ENCODE measurements at places on chromosomes 4 and X.

DNA sequence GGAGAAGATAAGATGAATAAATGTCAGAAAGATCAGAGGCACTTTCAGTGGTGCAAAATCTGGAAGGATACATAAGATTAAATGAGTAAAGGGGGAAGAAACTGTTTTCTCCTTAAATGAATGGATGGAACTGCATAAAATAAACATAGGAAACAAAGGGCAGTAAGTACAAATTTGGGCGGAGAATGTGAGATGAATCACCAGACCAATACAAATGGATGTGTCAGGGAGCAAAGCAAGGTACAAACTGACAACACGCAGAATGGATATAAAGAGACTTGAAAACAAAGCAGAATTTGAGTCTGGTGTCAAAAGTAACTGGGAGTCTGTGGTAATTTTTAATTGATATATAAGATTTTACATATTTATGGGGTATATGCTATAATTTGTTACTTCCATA is 175.3 kb upstream of the PCDH18 start:
- H3K4me1 ChIP-seq = no peaks in the 10 kb centered on the region
- no peak overlapping the region for H3K27ac ChIP-seq
- no peaks in the 10 kb centered on the region for H3K27me3 ChIP-seq

DNA sequence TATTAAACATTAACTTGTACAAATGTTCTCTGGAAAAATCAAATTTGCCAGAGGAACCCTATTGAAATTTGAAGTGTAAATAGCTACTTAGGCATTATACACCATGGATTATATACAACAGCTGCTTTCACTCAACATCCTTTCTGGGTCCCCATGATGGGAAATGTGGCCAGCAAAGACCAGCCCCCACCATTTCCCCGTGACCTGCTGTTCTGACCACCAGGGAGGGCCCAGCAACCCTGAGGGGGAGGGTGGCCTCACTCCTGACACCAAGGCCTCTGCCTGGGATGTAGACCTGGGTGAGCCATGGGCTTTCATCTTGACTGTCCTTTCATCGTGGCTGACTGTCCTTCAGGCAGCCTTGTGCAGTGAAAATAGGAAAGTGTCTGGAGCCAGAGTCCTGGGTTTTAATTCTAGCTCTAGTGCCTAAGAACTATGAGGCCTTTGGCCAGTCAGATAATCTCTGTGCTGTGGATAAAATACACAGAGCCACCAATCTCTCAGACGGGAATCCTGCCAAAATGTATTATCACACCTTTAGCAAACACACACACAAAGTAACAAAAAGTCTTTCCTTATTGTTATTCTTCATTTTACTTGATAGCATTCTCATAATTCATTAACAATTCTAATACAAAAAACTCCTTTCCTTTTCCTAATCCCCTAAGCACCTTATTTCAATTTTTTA is 45.1 kb downstream of the NR3C2 start:
- H3K27ac ChIP-seq = no peak overlapping the region
- no peak overlapping the region for H3K4me3 ChIP-seq
- H3K27me3 ChIP-seq = no peaks in the 10 kb centered on the region
- DNase-seq = no peak
- no peaks in the 10 kb centered on the region for H3K4me1 ChIP-seq
- no peaks in the 10 kb centered on the region for H3K36me3 ChIP-seq

- H3K4me1 ChIP-seq = no peaks in the 10 kb centered on the region
- no peaks in the 10 kb centered on the region for H3K36me3 ChIP-seq
- H3K27ac ChIP-seq = no peak overlapping the region
Measured at GRCh38 chr4:13432453-13432852, 51.7 kb downstream of the RAB28 start.

DNA sequence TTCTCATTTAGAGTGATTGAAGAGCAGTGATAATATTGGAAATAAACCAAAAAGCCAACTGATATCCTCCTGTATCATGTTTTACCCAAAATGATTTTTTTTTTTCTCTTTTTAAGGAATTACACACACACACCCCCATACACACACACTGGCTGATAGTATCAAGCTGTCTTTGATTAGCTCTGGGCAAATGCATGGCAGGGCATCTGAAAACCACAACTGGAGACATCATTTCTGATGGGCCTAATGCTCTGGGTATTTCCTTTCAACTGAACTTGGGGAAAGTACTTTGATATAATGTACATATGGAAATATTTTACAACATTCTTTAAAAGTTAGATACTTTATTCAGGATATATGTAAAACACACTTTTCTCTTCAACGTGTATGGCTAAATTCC is 14.2 kb upstream of the OSTC start:
- no peak for DNase-seq
- no peaks in the 10 kb centered on the region for H3K4me1 ChIP-seq
- H3K27me3 ChIP-seq = no peaks in the 10 kb centered on the region
- no peaks in the 10 kb centered on the region for H3K36me3 ChIP-seq
- no peak overlapping the region for H3K4me3 ChIP-seq
- no peak overlapping the region for H3K27ac ChIP-seq

DNA sequence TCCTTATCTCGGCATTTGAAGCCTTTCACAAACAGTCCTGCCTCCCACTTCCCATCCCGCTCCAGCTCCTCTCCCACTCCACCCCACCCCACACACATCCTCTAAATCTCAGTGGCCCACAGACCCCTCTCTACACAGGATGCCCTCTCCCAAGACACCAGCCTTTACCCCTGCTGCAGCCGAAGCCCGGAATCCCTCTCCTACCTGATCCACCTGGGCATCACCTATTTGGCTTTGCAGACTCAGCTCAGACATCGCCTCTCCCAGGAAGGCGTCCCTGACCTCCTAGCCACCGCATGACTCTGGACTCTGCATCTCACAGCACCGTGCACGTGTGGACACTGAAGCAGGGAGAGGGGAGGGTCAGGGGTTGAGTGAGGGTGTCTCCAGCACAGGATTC is 11.5 kb downstream of the PPP2R2C start:
- H3K36me3 ChIP-seq = no peaks in the 10 kb centered on the region
- no peaks in the 10 kb centered on the region for H3K27me3 ChIP-seq
- H3K4me1 ChIP-seq = no peaks in the 10 kb centered on the region
- no peak overlapping the region for H3K27ac ChIP-seq
- H3K4me3 ChIP-seq = no peak overlapping the region
- no peak for DNase-seq

GRCh38 chr4:136443006-136443405 is 1089.3 kb downstream of the PCDH18 start:
- no peak overlapping the region for H3K27ac ChIP-seq
- no peak overlapping the region for H3K4me3 ChIP-seq
- no peak for DNase-seq
- H3K4me1 ChIP-seq = no peaks in the 10 kb centered on the region

GRCh38 chr4:6322761-6323566 is 53.3 kb downstream of the WFS1 start:
- DNase-seq = no peak
- H3K36me3 ChIP-seq = no peaks in the 10 kb centered on the region
- no peaks in the 10 kb centered on the region for H3K4me1 ChIP-seq
- H3K27me3 ChIP-seq = peaks cover 32% of the 10 kb centered on the region

DNA sequence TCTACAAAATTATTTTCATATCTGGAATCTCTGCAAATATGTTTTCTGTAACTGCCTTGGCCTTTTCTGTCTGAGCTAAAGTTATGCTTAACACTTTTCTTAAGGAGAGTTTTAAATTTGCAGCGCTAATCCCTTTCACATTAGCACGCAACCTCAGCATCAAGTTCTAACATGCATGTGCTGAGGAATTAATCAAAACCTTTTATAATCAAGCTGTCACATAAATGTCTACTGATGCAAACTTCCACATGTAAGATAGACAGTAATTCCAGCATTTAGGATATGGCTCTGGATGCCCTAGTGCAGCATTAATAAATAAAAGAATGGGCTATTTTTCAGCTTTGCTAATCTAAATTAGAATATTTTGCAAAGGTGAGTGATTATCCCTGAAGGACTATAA is 17.5 kb upstream of the NEIL3 start:
- no peaks in the 10 kb centered on the region for H3K36me3 ChIP-seq
- no peaks in the 10 kb centered on the region for H3K27me3 ChIP-seq
- DNase-seq = no peak
- H3K27ac ChIP-seq = no peak overlapping the region
- H3K4me3 ChIP-seq = no peak overlapping the region

DNA sequence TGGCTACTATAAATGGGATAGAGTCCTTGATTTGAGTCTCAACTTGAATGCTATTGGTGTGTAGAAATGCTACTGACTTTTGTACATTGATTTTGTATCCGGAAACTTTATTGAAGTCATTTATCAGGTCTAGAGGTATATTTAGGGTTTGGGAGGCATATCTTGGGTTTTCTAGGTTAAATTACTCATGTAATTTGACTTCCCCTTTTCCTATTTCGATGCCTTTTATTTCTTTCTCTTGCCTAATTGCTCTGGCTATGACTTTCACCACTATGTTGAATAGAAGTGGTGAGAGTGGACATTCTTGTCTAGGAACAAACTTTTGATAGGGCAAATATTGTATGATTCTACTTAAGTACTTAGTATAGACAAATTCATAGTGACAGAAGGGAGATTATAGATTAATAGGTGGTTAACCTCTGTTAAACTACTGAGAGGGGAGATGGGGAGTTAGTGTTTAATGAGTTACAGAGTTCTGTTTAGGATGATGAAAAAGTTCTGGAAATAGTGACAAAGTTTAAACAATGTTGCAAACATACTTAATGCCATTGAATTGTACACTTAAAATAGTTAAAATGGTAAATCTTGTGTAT is 22.8 kb upstream of the HSPA4L start:
- no peaks in the 10 kb centered on the region for H3K27me3 ChIP-seq
- H3K36me3 ChIP-seq = no peaks in the 10 kb centered on the region
- DNase-seq = no peak
- H3K4me1 ChIP-seq = no peaks in the 10 kb centered on the region
- H3K27ac ChIP-seq = no peak overlapping the region

- H3K27ac ChIP-seq = no peak overlapping the region
- no peak for DNase-seq
- no peaks in the 10 kb centered on the region for H3K27me3 ChIP-seq
- no peaks in the 10 kb centered on the region for H3K36me3 ChIP-seq
Measured at GRCh38 chr4:185573651-185574199, 38.4 kb upstream of the PDLIM3 start.

DNA sequence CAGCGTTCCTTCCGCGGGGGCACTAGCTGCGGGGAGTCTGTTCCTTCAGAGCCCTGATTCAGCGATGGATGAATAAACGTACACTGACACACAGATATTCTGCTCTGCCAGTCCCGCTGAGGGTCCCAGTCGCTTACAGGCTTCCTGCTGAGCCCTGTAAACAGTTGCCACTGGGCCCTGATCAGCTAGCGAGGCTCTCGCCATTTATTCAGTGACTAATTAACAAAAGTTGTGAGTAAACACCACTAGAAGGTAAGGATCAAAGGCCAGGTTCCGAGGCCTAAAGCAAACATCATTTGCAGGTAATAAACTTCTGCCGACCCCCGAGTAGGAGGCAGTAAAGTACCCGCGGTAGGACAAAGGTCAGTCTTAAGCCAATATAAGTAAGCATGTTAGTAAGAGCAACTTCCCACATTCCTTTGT is 442.6 kb upstream of the GALNT7 start:
- no peak for DNase-seq
- no peak overlapping the region for H3K27ac ChIP-seq

DNA sequence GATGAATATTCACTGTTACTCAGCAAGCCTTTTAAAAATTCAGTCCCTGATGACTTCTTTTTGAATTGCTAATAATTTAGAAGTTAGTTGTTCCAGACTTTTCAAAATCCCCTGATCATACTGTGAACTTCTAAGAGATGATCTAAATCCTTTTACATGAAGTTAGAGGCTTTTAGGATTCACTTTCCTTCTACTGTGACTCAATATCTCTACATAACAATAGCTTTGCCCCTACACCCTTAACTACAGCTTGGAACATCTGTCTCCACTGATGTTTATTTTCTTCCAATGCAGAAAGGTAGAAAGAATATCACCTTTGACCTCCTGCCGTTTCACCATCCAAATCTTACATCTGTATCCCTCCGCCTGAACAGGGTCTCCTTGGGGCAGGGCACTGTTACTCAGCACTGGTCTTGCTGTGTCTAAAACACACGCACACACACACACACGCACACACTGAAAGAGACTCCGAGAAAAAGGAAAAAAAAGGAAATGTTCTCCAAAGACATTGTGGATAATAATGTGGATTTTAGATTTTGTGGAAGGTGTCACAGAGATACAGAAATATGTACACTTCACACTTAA is 111.6 kb upstream of the GPRIN3 start:
- no peak for DNase-seq
- H3K4me1 ChIP-seq = no peaks in the 10 kb centered on the region
- H3K27me3 ChIP-seq = no peaks in the 10 kb centered on the region
- H3K4me3 ChIP-seq = no peak overlapping the region

DNA sequence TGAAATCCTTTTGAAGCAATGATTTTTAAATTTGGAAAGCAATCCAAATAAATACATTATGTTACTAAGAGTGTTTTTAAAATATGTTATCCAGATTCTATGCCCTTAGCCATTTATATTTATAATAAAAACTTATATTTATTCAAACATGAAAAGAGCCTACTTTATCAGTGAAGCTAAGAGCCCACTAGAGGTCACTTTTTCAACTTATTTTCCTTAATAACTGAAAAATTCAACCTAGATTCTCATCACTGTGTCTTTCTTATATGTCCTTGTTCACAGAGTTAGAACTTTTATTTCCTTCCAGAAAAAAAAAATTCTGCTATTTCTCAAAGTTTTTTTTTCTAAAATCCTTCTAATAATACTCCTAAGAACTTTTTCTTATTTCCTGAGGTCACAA is 23.9 kb downstream of the PRDM8 start:
- DNase-seq = no peak
- H3K36me3 ChIP-seq = no peaks in the 10 kb centered on the region
- H3K4me1 ChIP-seq = no peaks in the 10 kb centered on the region

- no peaks in the 10 kb centered on the region for H3K36me3 ChIP-seq
- H3K27me3 ChIP-seq = no peaks in the 10 kb centered on the region
- no peak overlapping the region for H3K27ac ChIP-seq
- no peak for DNase-seq
Measured at GRCh38 chr4:157706155-157706554, 466.7 kb downstream of the GASK1B start.

- no peak overlapping the region for H3K27ac ChIP-seq
- no peak overlapping the region for H3K4me3 ChIP-seq
Measured at GRCh38 chr4:152265149-152265621, 270.7 kb downstream of the FBXW7 start.

DNA sequence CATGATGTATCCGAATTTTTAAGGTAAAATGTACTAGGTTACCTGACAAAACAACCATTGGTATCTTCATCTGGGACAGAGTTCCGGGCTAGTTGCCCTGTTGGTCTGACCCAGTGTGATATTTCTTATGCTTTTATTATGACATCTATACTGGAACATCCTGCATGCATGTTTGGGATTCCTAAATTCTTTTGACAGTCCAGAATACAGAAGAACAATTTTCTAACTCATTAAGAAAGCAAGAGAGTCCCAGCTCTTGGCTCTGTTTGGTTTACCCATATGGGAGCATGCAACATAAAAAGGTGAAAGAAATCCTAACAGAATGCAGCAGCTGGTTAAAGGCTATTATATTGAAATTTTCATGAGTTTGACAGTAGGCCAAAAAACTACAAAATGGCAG is 247.7 kb upstream of the FTHL17 start:
- no peaks in the 10 kb centered on the region for H3K27me3 ChIP-seq
- H3K36me3 ChIP-seq = no peaks in the 10 kb centered on the region
- no peak overlapping the region for H3K27ac ChIP-seq
- DNase-seq = no peak

- H3K4me3 ChIP-seq = no peak overlapping the region
- no peaks in the 10 kb centered on the region for H3K36me3 ChIP-seq
- peaks cover 10% of the 10 kb centered on the region for H3K4me1 ChIP-seq
- no peak for DNase-seq
- no peak overlapping the region for H3K27ac ChIP-seq
Measured at GRCh38 chr4:105895583-105896460, 551 bp downstream of the NPNT start.

Data from B cell (primary cell).